Effector CD4-positive, alpha-beta T cell (primary cell): ENCODE measurements at places on chromosomes 1 and 21.

- no peak for DNase-seq
Observed at GRCh38 chr1:215421744-215422143, 145.4 kb upstream of the KCTD3 start.

GRCh38 chr1:89203166-89203565 is 4.4 kb upstream of the GBP4 start:
- DNase-seq, result no peak

- DNase-seq, result no peak
Observed at GRCh38 chr1:119653839-119654170, 5.7 kb upstream of the ZNF697 start.

DNA sequence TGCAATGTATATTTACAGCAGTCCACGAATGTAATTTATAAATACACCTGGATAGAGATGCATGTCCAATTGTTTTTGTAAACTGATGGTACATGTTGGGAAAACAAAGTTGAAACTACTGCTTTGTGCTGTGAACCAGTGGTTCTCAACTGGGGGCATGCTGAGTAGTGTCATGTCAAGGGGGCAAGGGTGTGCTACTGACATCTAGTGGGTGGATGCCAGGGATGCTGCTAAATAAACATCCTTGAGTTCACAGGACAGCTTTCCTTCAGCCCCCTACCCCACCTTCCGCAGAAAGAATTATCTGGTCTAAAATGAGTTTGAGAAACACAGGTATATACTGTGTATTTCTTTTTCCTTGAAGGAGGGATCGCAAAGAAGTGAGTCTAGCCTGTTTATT is 95.9 kb downstream of the RASAL2 start:
- no peak for DNase-seq

DNA sequence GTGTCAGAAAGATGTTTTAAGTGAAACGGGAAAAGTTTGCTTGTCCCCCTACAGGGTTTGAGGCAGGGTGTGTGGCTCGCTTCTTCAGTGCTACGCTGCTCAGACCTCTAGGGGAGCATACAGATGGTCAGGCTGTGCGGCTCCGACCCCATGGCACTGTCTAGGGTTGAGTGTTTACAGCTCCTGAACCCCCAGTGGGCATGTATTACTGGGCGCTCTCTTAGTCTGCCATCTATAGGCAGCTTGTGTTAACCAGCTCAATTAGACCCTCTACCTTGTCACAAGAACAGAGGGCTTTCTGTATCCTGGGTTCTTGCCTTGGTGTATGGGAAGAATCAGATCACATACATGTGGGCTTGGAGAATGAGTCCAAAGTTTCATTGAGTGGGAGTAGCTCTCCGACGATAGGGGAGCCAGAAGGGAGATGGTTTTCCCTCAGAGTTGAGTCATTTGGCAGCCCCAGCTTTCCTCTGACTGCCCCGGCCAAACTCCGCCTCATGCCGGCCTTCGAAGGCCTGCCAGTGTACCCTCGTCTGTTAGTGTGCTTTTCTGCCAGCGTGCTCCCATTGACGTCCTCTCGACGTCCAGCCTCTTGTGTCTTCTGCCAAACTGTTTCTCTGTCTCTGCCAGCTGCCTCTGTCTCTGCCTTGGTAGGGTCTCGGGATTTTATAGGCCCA is 38.6 kb upstream of the ADGRL4 start:
- no peak for DNase-seq

- DNase-seq, result no peak
Observed at GRCh38 chr21:45280178-45280821, 7.4 kb downstream of the POFUT2 start.

DNA sequence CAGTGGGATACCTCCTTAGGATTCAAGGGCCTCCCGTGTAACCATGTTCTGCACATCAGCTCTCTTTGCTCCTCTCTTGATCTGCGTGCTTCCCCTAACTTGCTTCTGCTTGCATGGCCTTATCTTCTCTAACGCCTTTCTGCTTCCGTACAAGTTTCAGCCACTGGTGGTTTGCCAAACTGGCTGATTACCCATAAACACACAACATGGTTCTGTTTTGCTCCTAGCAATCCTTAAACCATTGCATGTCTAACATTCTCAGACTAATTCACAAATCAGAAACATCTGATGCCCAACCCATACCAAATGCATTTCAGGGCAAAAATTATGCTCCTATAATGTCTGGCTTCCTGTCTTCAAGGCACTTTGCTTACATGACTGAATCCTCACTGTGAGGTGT is 166.4 kb downstream of the PBX1 start:
- no peak for DNase-seq

- DNase-seq, result no peak
Observed at GRCh38 chr1:214847071-214847810, 235.3 kb upstream of the KCNK2 start.

- no peak for DNase-seq
Observed at GRCh38 chr1:227880342-227880924, 65.0 kb downstream of the PRSS38 start.

DNA sequence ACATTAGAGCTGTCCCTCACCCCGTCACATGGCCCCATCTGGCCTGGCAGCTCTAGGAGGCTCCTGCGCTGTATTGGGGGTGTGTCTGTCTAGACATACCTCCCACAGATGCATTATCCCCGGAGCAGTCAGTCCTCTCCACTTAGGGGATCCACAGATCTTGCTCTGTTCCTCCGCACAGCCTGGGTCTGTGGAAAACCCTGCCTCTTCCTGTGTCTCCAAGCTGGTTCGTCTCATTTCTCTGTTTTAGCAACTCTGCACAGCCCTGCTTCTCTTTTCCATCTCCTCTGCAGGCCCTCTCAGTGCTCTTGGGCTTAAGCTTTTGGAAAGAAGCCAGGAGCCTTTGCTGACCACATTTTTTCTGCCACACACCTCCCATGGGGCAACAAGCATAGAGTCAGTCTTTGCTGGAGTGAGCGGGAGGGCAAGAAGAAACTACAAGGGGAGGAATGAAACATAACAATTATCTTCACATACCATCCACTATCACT is 241.5 kb downstream of the FOXD2 start:
- no peak for DNase-seq

- DNase-seq, result no peak
Observed at GRCh38 chr1:5658340-5659316, 333.6 kb downstream of the NPHP4 start.

DNA sequence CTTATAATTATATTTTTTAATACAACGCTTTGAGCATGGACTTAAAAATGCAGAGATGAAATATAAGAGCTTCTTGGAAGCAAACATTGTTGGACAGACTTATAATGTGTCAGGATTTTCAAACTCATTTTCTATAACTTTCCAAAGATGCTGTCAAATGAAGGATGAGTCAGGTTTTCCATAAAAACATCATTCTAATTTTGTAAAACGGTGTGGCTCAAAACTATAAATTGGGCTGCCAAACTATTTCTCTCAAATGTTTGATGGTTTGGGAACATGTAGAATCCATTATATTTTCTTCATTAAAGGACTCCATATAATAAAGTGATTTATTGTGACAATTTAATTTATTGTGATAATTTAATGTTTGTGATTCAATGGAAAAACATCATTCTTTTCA is 511.2 kb downstream of the USP25 start:
- DNase-seq, result no peak

DNA sequence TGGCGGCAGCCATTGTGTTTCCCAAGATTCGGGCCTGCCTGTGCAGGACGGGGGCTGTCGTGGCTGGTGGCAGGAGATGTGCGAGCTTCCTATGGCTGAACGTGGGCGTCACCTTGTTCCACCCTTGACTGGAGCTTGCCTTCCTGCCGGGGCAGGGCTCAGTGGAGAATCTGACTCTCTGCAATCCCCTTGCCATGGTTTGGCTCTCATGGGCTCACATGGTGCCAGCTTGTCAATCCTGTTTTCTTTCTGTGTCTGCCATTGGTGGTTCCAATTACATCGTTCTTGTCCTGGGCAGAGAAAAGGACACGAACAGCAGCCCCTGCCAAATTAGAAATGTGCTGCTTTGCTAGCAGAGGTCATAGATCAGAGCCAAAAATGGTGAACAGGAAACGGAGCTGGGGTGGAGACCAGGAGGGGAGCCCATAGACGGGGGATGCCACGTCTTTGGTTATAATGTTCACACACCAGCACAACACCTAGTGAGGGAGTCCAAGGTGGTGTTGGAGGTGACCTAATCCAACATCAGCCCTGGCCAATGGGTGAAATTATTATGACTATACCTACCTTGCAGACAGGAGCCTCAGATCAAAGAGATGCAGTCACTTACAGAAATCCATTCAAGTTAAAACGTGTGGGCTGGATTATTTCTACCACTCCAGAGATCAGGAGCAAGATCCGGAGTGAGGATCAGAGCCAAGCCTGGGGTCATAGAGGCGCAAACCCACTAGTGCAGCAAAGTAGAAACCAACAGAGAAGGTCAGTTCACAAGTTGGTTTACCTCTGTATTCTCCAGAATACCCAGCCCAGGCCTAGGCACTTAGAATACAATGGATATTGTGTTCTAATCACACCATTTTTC is 253.1 kb downstream of the SIPA1L2 start:
- no peak for DNase-seq

- DNase-seq, result no peak
Observed at GRCh38 chr1:207298636-207299398, 22.7 kb upstream of the CD55 start.

- DNase-seq, result no peak
Observed at GRCh38 chr1:28329395-28330153, 734 bp downstream of the MED18 start.

DNA sequence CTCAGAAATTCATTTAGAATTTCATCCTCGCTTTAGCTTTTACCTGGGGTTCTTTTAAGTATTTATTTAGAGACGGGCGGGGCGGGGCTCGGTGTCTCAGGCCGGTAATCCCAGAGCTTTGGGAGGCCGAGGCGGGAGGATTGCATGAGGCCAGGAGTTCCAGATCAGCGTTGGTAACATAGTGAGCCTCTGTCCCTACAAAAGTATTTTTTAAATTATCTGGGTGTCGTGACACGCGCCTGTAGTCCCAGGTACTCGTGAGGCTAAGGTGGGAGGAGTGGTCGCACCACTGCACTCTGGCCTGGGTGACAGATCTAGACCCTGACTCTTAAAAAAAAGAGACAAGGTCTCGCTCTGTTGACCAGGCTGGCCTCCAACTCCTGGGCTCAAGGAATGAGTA is 942 bp upstream of the RSBN1 start:
- no peak for DNase-seq

DNA sequence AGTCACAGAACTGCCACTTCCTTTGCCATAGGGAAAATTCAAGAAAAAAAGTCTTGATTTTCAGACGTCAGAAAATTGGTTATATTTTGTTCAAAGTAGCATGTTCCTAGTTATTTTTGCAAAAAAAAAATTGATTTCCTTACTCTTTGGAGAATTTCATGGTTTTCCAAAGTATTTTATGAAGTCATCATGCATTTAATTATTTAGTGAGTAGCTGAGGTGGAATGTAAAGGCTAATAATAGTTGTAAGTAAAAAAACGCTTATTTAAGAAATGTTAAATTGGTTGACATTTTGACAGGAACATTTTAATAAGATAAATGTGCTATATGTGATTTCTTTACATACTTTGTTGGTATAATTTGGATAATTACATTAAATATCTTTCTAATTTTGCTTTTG is 20.8 kb downstream of the TSEN15 start:
- DNase-seq, result no peak

DNA sequence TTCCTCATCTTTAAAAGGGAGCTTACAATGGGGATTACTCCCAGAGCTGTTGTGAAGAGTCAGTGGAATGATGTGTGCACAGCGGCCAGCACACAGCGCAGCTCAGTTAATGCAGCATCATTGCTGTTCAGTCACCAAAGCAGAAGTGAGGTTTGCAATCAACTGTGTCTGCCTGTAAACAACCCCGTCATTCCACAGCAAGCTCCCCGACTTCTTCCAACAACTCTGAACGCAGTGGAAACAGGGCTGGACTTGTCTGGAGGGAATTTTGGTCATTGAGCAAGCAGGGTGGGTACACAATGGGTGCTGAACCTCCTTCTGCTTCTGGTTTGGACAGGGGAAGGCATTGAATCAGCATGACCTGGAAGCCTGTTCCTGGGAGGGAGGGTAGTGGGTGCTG is 347.4 kb downstream of the PTPRU start:
- DNase-seq, result no peak

DNA sequence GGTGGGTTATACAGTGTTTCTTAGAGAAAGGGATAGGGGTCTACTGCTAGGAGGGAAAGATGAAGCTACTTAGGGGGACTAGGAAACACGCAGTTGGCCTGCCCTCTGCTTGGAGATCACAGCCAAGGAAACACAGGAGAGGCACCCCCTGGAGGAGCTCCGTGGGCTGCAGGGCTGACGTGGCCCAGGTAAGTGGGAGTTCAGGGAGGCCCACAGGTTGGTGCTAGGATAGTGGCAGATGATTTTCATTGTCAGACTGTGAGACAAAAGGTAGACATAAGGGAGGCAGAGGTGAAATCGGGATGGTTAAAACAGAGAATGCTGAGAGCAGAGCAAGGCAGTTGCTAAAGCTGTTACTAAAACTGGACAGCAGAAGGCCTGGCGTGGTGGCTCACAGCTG is 463.0 kb downstream of the DSCAM start:
- no peak for DNase-seq

- no peak for DNase-seq
Observed at GRCh38 chr1:156106624-156107488, 7.7 kb upstream of the LMNA start.

DNA sequence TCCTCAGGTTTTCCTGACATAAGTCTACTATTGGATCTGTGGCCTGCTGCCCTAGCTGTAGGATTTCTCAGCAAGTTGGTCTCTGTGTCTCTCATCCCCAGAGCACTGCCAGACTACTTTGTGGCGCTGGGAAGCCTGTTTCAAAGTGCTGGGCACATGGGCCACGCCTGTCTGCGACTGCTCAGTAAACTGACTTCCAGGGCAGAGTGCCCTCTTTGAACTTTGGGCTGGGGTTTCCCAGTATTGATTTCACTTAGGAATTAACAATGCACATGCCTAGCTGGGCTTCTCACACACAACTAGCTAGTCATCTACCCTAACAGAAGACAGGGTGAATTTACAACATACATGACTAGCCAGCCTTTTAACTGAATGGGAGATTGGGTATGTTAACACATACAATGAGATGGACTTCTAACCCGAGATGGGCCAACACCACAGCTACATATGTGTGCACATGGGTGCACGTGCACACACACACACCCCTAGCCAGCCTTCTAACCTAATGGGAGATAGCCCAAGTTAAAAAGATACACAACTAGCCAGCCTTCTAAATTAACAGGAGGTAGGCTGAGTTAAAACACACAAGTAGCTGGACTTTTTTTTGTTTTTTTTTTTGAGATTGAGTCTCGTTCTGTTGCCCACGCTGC is 6.9 kb upstream of the TRIM17 start:
- no peak for DNase-seq
